Tongue (tissue), 3 donors: ENCODE measurements at places on chromosomes 2 and 18. TPM values are rescaled to one million over a fixed set of nuclear protein-coding genes. Genes with fewer than 3 reads are reported as not detected.

DNA sequence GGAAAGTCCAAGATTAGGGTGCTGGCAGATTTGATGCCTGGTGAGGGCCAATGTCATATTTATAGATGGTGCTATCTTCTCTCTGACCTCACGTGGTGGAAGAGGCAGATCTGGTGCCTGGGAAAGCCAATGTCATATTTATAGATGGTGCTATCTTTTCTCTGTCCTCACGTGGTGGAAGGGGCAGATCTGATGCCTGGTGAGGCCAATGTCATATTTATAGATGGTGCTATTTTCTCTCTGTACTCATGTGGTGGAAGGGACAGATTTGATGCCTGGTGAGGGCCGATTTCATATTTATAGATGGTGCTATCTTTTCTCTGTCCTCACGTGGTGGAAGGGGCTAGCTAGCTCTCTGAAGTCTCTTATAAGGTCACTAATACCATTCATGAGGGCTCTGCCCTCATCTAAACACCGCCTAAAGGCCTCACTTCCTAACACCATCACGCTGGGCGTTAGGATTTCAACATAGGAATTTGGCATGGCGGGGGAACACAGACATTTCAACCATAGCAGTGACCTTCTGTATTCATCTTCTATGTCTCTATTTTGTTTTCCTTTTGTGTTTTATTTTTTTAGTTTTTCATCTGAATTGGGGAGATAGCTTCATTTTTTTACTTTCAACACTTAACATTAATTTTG, 278.4 kb downstream of the SPAG16 start:
- DNase-seq, result no peak

- peak; percentile 75 for DNase-seq
Observed at GRCh38 chr2:200226451-200227426, 79.8 kb upstream of the SPATS2L start.

Gene MBD5
- total RNA-seq, result 50.2 TPM

Gene LOXHD1
- 3.4 TPM for total RNA-seq

GRCh38 chr2:170360546-170361089, 182.7 kb downstream of the MYO3B start:
- DNase-seq, result no peak

DNA sequence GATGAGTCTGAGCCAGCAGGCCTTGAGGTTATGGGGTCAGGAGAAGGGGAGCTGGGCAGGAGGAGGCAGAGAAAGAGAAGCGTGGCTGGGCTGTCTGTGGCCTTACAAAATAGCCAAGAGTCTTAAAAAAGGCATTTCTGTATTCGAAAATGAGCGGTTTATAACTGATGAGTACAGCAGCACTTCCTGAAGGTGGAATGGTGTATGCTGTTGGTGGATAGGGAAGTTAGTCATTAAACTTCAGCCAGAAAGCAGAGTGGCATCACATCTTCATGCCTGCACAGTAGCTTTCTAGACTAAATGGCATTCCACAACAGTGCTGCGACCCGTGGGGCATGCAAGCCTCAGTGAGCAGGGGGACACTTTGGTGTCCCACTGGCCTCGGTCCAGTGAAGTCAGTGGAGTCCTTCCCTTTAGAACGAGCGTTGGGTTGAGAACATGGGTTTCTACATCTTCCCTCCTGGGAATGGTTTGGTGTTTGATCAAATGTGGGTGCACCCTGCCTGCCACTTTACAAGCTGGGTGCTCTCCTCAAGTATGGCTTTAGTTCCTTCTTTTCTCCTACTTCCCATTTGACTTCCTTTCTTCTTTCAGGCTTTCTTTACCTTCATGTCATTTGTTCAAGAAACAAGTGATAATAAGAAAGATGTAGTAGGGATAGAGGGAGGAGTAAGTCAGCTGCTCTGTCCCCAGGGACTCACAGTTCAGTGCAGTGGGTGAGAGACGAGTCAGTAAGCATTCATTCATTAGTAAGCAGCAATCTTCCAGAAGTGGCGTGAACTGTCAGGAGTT, 96.3 kb downstream of the ARMC9 start:
- DNase-seq, result no peak

- no peak for DNase-seq
Observed at GRCh38 chr2:177972782-177973181, 99.8 kb downstream of the PDE11A start.

DNA sequence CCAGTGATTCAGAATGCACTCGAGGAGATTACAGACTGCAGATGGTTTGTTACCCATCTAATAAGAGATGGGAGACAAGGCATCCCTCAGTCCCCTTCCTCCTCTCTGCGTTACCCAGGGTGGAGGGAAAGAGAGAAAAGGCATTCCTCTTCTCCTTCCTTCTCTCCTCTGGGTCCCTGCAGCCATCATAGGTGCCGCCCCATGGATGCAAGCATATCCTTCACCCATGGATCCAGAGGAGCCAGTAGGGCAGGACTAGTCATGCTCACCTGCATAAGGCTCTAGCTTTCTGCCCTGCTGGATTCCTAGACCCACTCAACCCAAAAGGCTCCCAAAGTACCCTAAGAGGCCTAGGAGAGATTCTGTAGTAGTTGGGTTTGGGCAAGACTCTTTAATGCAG, 20.4 kb downstream of the CMPK2 start:
- no peak for DNase-seq

Gene MARCO
- total RNA-seq, result 2.7 TPM

Gene TRIM43
- not detected for total RNA-seq

Gene REL
- 17.1 TPM for total RNA-seq

Gene KCNJ3
- total RNA-seq, result 1.6 TPM

DNA sequence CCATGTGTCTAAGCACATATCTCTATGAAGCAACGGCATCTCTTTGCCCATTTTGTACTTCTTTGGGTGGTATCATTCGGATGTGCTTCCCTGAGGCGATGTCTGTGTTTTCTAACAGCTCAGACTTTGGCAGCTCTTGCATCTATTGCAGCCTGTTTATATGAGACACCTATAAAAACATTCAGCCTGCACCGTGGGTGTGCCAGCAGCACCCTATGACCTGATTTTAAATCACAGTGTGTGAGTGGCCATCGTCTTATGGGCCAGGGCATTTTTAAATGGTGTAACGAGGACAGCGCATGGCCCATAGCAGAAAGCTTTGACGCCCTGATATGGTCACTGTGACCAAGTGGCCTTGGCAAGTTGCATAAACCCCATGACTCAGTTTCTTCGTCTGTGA, 12.9 kb downstream of the NPAS2 start:
- no peak for DNase-seq

DNA sequence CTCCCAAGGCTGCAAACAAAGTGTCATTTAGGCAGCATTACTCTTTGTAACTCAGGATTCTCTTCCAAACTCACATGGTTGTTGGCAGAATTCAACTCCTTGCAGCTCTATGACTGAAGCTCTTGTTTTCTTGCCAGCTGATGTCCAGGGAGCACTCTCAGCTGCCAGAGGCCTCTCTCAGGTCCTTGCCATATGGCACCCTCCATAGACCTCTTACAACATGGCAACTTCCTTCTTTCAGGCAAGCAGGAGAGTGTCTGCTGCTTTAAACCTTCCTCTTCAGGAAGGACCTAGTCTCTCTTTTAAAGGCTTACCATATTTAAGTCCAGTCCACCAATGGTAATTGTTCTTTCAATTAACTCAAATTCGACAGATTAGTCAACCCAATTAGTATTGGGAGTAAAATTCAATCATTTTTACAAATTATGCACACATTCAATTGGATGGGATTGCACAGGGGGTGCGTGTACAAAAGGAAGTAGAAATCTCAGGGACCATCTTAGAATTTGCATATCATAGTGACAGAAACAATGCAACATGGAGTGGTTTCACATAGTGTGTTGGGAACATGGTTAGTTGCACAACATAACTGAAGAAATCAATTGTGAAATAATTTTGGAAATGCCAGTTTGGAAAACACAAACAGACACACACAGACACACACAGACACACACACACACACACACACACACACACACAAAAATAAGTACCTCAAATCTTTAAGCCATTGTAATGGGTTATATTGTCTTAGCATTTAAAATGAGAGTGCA, 893.5 kb upstream of the ZEB2 start:
- no peak for DNase-seq

GRCh38 chr18:79872527-79873444, 75.0 kb downstream of the KCNG2 start:
- no peak for DNase-seq

DNA sequence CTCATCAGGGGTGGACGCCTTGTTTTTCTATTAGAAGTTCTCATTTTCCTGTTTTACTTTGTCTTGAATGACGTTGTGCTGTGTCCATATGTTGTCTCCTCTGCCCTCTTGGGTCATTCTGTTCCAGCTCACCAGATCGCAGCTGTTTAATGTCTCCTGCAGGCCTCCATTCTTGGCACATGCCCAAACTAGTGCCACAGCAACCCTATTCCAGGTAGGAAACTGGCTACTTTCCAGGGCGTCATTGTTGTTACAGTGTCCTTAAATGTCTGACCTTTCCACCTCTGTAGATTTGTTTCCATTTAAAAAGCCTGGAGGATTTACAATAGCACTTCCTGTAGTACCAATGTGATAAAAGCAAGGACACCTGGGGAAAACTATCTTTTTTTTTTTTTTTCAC, 500.7 kb downstream of the METTL4 start:
- no peak for DNase-seq

Gene TMEFF2
- total RNA-seq, result 0.41 TPM

Gene TUBA3E
- total RNA-seq, result not detected

GRCh38 chr2:15633043-15633970, 41.6 kb downstream of the DDX1 start:
- DNase-seq, result no peak

- no peak for DNase-seq
Observed at GRCh38 chr2:240187989-240188590, 47.6 kb upstream of the OTOS start.

GRCh38 chr2:234843411-234843810, 108.4 kb upstream of the SH3BP4 start:
- DNase-seq, result no peak

Gene HOXD3
- 1.9 TPM for total RNA-seq

Gene SERPINB4
- total RNA-seq, result not detected

DNA sequence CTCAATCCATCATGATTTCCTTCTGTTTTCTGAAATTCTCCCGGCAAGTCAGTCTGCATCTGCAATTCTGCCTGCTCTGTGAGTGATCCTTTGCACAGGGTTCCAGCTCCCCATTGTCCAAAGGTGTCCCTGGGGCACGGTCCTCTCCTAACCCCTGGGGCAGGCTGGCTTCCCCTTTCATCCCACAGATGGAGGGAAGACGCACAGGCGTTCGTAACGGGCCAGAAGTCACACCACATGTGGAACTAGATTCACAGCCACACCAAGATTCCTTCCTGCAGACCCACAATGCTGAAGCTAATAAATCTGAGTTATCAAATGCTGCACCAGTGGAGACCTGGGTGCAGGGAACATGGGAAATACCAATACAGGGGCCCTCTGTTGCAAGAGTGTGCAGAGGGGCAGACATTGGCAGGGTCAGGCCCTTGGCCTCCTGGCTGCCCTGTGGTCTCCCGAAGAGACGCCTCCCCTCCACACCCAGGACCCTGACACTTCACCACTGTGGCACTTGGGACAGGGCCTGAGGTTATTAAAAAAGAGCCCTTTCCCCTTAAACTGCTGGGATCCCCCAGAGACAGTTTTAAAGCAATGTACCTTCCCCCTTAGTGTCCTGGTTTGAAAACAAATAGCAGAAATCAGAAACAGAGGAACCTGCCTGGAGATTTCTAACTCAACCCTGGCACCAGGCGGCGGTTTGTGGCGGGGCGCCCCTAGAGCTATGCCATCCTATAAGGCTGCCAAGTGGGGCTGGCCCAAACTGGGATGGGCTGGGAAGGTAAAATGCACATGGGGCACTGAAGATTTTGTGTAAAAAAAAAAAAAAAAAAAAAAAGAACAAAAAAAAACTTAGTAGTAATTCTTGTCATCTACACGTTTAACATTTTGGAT, 15.4 kb downstream of the ZNF516 start:
- no peak for DNase-seq

DNA sequence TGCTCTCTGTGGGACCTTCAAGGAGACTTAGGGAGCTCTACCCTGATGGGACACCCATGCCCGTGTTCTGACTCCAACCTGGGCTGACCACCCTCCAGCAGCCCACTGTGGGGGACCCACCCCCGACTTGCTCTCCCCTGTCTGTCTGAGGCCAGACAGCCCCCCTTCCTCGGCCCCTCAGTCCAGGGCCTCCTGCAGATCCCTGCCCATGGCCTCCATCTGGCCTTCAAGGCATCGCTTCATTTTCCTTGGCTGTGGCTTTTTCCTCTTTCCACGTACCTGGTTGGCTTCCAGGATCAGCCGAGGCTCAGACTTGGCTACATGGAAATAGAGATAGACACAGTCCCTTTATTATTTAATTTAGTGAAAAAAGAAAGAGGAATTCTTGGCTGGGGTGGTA, 290.0 kb downstream of the CYP26B1 start:
- no peak for DNase-seq

DNA sequence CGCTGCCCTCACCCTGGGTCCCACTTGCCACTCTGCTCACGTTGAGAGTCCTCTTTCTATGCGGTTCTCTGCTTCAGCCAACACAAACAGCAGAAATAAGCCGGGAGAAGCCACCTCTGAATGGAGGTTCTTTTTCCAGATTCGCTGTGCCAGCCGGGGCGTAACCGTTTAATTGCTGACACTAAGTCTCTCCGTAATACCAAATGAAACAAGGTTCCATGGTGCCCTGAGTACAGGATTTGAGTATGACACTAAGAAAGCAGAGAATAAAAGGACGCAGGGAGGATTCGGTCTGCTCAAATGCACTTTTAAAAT, 37.6 kb downstream of the CTIF start:
- DNase-seq, result no peak

Gene C1QL2
- total RNA-seq, result not detected

Gene RTP5
- total RNA-seq, result not detected

Gene ARHGEF4
- total RNA-seq, result 48.5 TPM

GRCh38 chr2:219537657-219538488, 5.7 kb downstream of the CHPF start:
- peak; percentile 40 for DNase-seq

DNA sequence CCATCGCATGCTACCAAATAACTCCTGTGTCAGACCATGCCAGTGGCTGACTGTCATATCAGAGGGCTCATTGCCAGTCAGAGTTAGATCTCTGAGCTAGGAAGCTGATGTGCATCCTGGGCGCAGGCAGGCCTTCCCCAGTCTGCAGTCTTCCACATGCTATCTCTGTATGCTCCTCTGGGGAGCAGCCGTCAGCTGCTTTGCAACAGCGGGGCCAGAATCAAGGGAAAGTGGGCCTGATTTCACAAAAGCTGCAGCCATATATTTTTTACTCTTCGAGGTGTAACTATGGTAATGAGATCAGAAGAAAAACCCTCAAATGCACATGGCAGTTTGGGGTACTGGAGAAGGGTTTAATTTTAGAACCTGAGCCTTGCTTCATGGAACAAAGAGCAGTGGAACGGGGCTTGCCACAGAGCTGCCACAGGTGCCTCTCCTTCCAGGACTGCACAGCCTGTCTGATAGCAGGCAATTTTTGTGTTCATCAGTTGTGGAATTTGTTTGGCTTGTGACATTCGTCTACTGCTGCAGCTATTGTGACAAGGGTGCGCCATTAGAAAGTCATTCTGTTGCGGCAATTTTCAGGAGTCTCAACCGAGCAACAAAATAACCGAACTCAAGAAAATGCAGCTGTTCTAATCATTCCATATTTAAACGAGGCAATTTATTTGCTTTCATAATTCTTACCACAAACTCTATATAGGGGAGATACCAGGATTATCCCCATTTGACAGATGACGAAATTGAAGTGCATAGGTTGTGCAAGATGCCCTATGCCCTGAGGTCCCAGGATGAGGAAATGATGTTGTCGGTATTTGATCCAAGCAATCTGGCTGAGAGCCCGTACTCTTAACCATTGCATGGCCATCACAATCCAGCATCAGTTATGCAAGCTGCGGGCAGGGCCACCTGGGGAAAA, 109.6 kb upstream of the CYRIA start:
- DNase-seq, result peak; percentile 16
